ENCODE measurements at places on chromosomes 3 and 15.
A peak's percentile ranks its signal among the peaks of the same experiment; 100 is the strongest.

- DNase-seq: no peak
Observed at GRCh38 chr3:95037927-95038326, 975.1 kb downstream of the NSUN3 start.

- no peak for DNase-seq
Observed at GRCh38 chr15:64004587-64004986, 41.7 kb downstream of the DAPK2 start.

DNA sequence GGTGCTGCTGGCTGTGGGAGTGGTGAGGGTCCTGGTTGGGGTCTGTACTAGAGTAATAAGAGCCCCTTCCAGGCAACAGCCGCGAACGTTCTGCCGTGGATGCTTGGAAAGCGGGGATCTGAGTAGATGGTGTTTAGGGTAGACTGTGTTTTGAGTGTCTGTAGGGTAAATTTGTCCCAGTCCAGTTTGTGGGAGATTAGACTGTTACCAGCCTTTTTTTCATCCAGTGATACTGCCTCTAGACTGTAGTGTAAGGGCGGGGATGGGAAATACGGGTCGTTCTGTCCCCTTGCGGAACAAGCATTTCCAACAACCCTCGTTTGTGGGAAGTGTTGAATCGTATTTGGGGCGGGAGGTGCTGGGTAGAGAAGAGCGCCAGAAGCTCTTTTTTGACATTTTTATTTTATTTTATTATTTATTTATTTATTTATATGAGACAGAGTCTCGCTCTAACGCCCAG is 424 bp downstream of the HAUS2 start:
- no peak for DNase-seq

DNA sequence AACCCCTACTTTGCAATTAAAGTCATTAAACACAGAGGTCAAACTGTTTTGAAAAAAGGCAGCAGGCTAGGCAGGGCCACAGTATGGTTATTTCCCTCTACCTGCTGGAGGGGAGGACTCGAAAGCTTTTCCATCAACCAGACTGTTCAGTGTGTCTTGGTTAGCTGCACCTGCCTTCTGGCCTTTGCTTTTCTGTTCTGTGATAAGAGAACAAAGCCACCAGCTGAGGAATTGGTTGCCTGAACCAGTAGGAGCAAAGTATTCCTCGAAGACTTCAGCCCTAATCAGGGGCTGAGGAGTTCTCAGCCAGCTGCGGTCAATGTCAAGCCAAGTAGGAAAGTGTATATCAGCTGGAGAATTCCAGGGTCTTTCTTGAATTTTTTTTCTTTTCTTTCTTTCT is 132.5 kb downstream of the SOX2 start:
- DNase-seq: no peak

DNA sequence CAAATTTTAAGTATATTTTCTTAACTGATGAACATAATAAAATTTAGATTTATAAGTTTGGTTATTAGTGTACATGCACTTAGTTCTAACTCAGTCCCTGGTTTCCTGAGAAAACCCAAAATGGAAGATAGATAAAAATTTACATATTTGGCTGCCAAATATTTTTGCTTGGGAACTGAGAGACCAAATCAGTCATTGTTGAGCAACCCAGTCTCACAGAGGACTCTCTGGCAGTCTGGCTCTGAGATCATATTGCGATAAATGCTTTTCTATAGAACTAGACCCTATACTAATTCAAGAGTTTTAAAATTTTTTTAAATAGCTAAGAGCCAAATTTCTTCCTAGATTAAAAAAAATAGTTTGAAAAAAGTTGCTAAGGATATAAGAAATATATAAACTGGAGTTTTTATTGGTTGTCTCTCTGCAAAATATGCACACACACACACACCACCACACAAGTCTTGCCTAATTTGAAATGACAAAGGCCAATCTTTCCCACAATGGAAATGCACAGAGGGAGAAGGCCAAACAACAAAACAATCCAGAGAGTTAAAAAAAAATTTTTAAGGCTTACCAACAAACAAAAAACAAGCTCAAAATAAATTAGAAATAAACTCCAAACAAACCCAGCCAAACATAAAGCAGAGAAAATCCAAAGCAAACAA is 259.5 kb downstream of the MECOM start:
- no peak for DNase-seq

GRCh38 chr15:40344631-40345120 is 3.9 kb upstream of the CCDC9B start:
- DNase-seq: peak; percentile 40

DNA sequence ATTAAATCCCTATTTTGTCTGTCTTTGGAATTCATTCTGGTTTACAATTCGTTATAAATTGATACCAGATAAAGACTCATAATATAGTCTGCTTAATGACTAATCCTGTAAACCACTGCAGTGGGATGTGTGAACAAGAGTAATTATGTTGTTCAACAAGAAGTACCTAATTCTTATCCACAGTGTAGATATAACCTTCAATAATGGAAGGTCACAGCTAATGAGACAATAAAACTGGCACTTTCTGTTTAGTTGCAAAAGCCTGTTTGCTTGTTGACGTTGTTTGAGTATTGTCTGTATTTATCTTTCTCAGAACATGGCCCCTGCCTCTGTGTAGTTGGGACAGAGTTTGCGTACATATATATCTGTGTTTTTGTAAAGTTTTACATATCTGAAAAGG is 26.7 kb downstream of the PIAS1 start:
- DNase-seq: no peak

DNA sequence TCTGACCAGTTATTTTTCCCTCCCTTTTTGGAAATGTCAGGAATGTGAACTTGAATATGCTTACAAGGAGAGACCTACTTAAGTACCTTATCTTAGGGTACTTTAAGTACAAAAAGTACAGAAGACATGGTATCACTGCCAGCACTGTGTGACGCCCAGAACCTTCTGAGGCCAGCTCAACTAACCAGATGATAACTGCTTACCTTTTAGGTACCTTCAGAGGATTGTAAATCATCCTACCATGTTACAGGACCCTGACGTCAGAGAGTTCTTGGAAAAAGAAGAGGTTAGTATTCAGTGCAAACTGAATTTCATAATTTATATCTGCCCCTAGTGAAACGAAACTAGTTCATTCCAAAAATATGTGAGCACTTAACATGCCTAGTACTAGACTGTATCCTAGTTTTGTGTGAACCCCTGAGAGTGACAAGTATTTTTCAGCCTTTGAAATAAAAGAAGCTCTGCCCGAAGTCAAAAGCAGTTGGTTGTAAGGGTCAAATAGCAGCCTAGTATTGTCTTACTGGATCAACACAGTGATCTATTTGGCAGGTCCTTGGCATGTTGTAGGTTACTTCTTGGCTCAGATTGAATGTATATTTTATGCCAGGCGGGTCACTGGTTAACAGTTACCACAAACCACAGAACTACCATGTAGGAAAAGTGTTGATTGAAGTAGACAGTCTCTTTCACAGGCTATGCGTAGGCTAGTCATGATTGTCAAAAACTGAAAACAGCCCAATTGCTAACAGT is 23.8 kb upstream of the SNX22 start:
- no peak for DNase-seq

- DNase-seq: no peak
Observed at GRCh38 chr3:158782283-158782989, 19.4 kb upstream of the MFSD1 start.

DNA sequence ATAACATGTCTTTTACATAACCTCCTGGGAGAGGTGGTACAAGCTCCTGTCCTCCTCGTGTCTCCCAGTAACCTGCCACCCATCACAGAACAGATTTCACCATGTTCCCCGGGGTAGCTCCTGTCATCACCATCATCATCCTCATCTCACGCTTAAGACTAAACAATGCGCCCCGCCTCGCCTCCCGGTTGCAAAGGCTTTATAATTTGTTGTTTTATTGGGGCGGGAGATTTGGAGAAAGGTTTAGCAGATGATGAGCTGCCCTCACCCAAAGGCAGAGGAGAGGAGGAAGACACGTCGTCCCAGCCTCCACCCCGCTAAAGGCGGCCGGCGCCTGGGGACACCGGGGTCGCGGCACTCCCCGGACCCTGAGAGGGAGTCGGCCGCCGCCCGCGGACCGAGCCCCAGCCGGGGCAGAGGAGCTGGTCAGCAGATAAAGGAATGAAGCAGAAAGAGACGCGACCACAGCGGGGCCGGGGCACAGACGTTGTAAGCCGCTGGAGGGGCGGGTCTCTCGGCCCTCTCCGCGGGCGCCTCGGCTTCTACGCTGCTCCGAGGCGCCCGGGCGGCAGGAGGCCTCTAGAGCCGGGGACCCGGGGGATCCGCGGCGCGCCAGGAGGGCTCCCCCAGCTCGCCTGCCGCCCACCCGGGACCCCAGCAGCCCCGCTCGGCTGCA is 589 bp downstream of the HERC1 start:
- no peak for DNase-seq

GRCh38 chr3:167813169-167814123 is 77.9 kb downstream of the SERPINI1 start:
- no peak for DNase-seq

- no peak for DNase-seq
Observed at GRCh38 chr15:91782221-91782620, 71.3 kb upstream of the SLCO3A1 start.

DNA sequence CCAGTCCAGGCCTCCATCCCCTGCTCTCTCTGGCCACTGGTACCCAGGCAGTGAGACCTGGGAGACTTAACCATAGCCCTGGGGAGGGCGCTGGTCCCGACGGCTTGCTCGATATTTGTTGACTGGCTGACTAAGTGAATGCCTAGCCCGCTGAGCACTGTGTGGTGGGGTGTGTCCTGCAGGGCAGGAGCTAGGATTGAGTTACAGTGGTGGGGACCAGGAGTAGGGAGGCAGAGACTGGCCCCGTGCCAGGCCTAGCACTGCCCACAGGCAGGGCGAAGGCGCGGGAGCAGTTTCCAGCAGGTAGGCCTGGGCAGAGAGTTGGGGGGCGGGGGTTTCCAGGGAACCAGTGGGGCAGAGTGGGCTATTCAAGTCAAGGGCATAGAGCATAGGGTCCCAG is at the start of gene VILL:
TSS of gene VILL (plus strand) at position 260 of the 400 bp plus-strand sequence. CDS start 2,887 bp downstream, outside the sequence.
- no peak for DNase-seq

GRCh38 chr3:10196389-10197052 is 31.8 kb downstream of the IRAK2 start:
- DNase-seq: peak; percentile 51

GRCh38 chr3:42345811-42346210 is 64.6 kb downstream of the LYZL4 start:
- DNase-seq: no peak

DNA sequence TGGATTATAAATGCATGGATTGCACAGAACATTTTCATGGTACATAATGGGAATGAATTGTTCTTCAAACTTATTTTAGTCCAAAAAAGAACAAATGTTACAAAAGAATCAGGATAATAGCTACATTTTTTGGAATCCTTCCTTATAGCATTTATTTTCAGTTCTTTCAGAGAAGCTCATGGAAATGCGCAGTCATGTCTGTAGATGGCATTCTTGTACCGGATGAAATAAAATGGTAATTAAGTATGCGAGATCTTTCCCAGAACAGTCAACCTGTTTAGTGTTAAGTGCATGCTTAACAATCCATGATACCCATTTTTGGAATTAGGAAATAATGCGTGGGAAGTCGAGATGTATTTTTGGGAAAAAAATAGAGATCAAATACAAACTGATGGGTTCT is 38.2 kb upstream of the GOLGA8B start:
- DNase-seq: peak; percentile 6

- no peak for DNase-seq
Observed at GRCh38 chr15:87527416-87527815, 729.1 kb downstream of the NTRK3 start.

DNA sequence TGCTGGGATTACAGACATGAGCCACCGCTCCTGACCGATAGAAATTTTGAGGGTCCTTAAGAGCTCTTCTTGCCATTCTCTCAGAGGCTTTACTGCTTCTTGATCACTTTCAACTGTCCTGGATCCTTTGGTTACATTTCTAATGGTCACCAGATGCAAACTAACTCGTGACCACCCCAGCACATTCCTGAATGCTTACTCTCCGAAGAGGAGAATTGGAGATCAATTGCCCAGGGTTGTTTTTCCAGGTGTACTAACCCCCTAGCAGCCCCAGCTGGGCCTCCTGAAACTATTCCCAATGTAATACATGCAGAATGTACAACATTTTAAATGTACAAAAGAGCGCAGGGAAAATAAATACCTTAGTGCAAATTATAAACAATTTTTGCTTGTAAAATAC is 65.1 kb upstream of the TBL1XR1 start:
- DNase-seq: no peak

- DNase-seq: no peak
Observed at GRCh38 chr3:191290311-191291025, 38.7 kb upstream of the CCDC50 start.

GRCh38 chr15:33785366-33785765 is 182.9 kb upstream of the CHRM5 start:
- DNase-seq: no peak

- no peak for DNase-seq
Observed at GRCh38 chr15:98610991-98611390, 37.3 kb upstream of the IGF1R start.

GRCh38 chr3:150391161-150391560 is 16.9 kb upstream of the TSC22D2 start:
- DNase-seq: no peak

DNA sequence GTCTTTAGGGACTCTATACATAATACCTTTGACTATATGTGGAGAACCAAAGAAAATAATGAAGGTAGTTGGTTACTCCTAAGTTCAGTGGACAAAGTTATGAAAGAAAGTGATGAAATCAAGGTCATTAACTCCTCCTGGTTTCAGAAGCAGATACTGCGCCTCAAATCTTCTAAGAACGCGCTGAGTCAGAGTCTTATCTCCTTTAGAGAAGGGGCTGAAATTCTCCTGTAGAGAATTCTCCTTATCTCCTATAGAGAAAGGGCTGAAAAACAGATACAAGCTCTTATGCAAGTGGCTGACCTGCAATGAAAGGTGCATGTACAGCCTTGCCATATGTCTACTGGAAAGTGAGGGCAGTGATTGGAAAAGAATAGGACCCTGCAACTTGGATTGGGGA is 824.2 kb downstream of the NSUN3 start:
- no peak for DNase-seq

GRCh38 chr3:32632533-32633265 is 52.3 kb upstream of the CNOT10 start:
- DNase-seq: no peak

GRCh38 chr3:195001961-195002861 is 268.7 kb downstream of the XXYLT1 start:
- DNase-seq: peak; percentile 0

GRCh38 chr15:67080118-67080899 is 14.9 kb downstream of the SMAD3 start:
- DNase-seq: peak; percentile 59

GRCh38 chr3:171561596-171562323 is 101.6 kb upstream of the TNIK start:
- DNase-seq: no peak

GRCh38 chr15:25670025-25670554 is 193.0 kb downstream of the ATP10A start:
- no peak for DNase-seq

DNA sequence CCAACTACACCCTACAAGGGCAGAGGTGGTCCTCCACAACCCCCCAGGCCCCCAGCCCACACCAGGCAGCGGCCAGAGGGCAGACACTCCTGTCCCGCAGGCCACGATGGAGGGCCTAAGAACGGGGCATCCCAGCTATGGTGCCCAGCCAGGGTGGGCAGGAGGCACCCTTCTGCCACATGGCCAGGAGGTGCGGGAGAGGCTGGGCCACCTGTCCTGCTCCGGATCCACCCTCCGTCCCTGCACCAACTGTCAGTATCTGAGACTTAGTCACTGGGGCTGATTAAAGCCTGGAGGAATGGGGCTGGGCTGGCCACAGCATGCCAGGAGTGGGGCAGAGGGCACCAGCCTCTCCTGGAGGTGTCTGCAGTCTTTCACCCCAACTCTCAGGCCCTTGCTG is 37.9 kb downstream of the TNK2 start:
- no peak for DNase-seq
